ENCODE measurements at places on chromosomes 4 and X. TPM values are rescaled to one million over a fixed set of nuclear protein-coding genes. Genes with fewer than 3 reads are reported as not detected.

- DNase-seq = no peak
Measured at GRCh38 chrX:20217271-20217670, 49.4 kb downstream of the RPS6KA3 start.

DNA sequence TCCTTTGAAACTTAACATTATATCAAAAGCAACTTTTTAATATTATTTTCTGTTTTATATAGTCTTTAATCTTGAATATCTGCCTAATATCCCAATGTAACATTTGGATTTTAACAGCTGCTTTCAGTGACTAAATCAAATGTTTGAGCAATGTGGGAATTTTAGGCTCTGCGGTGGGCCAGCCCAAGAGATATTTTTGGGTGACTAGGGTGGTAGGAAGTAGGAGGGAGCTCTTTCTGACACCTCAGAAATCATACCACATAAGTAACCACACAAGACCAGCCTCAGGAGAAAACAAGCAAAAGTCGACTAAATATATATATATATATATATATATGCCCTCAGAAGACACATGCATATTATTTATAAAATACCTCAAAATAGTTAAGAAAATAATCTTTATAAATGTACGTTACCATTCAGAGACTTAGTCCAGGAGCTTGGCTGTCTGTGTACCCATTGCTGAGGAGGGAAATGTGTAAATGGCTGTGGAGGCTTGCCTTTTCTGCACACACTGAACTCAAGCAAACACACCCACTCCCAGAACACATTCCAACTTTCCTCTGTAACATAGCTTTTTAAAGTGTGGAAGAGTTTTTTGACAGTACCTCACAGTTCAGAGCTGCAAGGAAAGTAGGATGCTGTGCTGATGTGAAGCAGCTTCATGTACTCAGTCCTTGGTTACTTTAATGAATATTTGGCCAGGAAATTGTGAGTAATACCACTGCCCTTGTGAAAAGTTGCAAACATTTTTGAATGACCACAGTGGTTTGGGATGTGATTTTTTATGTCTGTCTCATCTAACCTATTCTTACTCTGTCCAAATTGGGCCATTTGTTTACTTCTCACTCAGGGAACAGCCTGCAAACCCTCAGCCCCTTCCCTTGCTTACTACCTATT, at the start of gene RTL3:
Gene RTL3, minus strand, starts transcription at position 484 of the 900 bp plus-strand sequence. CDS start 908 bp downstream, outside the sequence.
- DNase-seq = no peak

GRCh38 chr4:47120783-47121182, 89.4 kb downstream of the GABRB1 start:
- DNase-seq = no peak

- DNase-seq = no peak
Measured at GRCh38 chr4:57490520-57491255, 380.5 kb upstream of the IGFBP7 start.

GRCh38 chrX:123219916-123220315, 35.8 kb downstream of the GRIA3 start:
- no peak for DNase-seq

DNA sequence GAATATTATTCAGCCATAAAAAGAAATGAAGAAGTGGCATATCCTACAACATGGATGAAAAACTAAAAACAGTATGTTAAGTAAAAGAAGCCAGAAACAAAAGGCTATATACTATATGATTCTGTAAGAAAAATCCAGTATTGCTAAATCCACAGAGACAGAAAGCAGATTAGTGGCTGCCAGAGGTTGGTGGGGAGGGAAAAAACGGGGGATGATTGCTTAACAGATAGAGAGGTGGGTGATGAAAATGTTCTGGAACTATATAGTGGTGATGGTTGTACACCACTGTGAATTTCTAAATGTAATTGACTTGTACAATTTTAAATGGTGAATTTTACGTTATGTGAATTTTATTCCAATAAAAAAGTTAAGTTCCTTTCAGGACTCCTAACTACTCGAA, 157.6 kb upstream of the SH3RF1 start:
- no peak for DNase-seq

DNA sequence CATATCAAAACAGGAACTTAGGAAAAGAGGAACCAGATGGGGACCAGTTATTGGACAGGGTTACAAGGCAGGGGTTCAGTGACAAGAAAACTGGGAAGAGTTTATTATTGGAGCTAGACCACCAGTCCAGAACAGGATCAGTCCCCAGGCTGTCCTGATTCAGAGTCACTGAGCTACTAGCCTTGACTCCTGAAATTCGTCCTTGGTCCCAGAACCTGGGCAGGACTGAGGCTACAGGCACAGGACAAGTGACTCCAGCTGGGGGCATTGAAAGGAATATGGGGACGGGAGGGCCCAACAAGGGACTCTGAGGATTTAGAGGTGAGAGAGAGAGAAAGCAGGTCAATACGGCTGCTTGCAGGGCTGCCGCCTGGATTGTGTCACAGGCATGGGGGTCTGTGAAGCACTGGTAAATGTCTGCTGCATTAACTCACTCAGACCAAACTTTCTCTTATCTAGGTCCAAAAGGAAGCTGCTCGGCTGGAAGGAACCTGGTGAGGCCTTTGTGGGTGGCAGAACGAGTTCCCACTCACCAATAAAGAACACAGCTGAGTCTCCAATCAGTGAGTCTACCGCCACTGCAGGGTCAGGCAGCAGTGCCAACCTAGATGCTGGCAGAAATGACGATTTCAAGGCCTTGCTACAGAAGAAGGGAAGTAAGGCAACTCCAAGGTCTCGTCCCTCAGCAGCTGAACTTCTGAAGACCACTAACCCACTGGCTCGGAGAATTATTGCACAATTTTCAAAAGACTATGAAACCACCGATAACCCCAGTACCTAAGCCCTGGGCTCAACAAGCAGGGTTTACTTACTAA, 11.3 kb upstream of the RTL5 start:
- DNase-seq = no peak

GRCh38 chr4:75391489-75392166, 122.6 kb downstream of the RCHY1 start:
- no peak for DNase-seq

- DNase-seq = no peak
Measured at GRCh38 chrX:80246271-80246670, 174.0 kb upstream of the TENT5D start.

DNA sequence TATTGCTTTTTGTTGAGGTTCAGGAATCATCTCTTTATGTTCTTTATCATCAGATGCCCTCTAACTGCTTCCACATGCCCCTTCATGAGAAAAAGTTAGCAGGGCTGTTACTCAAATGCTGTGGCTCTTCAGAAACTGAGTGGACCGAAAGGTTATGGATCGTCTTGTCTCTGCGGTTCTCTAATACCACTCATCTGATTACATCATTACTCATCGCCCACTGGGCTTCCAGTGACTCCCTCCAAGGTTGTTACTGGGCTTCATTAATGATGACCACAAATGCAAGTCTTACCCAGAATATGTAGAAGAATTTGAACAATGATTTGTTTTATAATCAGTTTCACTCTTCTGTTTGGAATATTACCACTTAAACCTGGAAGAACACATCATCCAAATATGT, 67.7 kb downstream of the RWDD4 start:
- DNase-seq = no peak

DNA sequence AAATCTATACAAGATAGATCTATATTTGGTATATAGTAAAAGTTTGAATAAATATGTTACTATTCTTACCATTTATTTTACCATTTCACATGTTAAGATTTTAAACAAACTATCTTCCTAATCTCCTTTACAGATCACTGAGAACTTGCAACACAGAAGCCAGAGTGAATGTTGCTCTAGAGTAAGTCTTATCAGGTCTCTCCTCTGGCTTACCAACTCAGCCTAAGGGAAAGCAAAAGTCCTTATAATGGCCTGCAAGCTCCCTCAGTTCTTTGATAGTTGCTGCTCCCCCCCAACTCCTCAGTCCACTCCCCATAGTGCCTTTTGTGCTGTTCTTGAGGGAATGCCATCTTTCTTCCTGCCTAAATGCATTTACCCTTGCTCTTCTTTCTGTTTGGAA, 25.7 kb upstream of the SLC7A11 start:
- no peak for DNase-seq

- no peak for DNase-seq
Measured at GRCh38 chr4:128525992-128526630, 238.5 kb upstream of the PGRMC2 start.

DNA sequence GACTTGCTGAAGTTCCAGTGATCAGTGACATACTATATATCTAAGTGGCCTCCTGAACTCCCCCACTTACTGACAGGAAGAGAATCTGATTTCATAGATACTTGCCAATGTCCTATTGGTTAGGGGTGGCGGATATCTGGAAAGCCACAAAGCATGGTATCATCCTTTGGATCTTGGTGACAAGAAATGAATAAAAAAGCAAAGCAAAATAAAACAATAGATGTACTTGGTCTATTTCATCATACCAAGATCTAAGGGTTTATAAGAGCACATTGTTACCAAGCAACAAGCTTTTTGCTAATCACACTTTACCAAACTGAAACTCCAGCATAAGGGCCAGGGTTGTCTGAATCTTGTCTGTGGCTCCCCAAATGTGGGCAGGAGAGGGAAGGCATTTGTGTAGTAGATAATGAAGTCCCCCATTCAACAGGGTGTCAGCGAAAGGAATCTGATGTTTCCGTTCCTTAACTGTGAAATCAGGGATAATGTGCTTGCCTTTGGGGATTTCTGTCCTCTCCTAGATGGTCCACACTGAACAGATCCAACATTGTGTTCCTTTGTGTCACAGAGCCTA, 125.0 kb upstream of the SMIM10 start:
- no peak for DNase-seq

DNA sequence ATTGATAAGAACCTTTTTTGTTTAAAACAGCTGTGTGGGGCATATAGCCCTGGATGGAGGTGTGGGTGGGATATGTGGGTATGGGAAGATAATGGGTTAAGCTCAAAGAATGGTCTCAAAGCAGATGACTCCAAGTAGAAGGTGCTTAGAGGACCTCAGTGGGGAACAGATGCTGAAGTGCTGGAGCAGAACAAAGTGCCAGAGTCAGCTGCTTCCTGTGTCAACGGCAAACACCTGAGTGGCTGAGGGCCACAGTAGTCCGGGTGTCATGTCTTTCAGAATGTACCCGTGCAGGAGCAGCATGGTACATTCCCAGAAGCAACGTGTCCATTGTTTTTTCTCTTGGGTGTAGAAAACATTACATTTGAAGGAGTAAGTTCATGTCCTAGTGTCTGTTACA, 210.6 kb downstream of the CCNG2 start:
- DNase-seq = no peak

DNA sequence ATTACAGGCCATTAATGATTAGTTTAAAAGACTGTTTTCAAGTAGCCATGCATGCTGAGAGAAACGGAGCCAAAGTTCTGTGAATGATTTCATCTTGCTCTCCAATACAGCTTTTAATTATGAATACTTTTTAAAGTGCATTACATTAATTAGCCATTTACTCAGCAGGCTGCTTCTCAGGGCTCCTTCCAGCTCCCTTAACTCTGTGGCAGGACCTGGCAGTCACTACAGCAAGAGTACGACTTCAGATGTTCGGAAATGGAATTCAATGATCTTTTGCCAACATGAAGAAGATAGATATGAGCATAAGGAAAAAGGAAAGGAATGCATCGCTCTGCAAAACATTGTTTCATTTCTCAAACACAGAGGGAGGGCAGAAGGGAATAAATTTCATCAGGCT, 987.2 kb downstream of the PDHA2 start:
- DNase-seq = no peak

DNA sequence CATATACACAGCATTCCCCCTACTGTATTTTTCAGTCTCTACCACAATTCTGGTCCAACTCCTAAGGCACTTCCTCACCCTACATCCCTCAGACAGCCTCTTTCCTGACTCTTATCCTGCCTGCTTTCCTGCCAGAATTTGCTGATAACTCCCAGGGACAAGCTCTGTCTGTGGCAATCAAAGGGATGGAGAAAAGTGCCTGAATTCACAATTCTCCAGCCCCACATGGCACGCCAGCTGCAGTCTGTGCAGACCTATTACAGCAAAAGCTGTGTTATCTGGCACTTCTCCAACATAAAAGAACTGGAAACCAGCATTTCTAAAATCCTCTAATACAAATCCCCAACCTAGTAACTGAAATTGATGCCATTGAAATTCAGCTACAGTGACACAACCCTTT, 404.8 kb downstream of the KLHL13 start:
- DNase-seq = no peak

- no peak for DNase-seq
Measured at GRCh38 chr4:38612646-38613414, 51.2 kb upstream of the KLF3 start.

GRCh38 chr4:25103418-25103817, 56.8 kb downstream of the SEPSECS start:
- no peak for DNase-seq

- DNase-seq = no peak
Measured at GRCh38 chr4:53790286-53790685, 199.0 kb upstream of the LNX1 start.

GRCh38 chr4:5718411-5718810, 7.4 kb downstream of the EVC start:
- DNase-seq = no peak

DNA sequence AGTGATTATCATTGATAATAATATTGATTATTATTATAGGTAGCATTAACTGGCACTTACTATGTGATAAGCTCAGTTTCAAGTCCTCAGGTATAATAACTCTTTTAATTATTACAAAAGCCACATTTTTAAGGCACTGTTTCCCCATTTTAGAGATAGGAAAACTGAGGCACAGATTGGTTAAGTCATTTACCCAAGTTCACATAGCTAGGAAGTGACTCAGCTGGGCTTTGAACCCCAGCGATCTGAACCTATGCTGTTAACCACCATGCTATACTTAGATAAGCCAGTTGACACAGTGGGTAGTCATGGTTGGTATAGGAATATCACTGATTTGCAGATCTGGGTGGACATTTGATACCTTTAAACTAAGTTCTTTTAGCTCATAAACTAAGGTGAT, 110.4 kb downstream of the FRAS1 start:
- no peak for DNase-seq

GRCh38 chrX:53926030-53926429, 118.2 kb downstream of the PHF8 start:
- no peak for DNase-seq

- no peak for DNase-seq
Measured at GRCh38 chr4:79603681-79604080, 195.7 kb upstream of the GK2 start.

- DNase-seq = no peak
Measured at GRCh38 chr4:148530114-148530513, 87.9 kb upstream of the NR3C2 start.

The ATP10D gene
- 0.71 TPM for total RNA-seq

The PNMA5 gene
- not detected for total RNA-seq

The CLNK gene
- total RNA-seq = 0.79 TPM

The PDCL2 gene
- not detected for total RNA-seq

The ATP8A1 gene
- total RNA-seq = 24.3 TPM

The NLGN4X gene
- total RNA-seq = not detected

The PHOX2B gene
- not detected for total RNA-seq

The KLB gene
- total RNA-seq = not detected

The KDR gene
- not detected for total RNA-seq

The GSX2 gene
- total RNA-seq = not detected

The FGF5 gene
- not detected for total RNA-seq

The SH3TC1 gene
- total RNA-seq = 20.9 TPM

The LAMP2 gene
- total RNA-seq = 44.3 TPM

The DCAF4L1 gene
- total RNA-seq = 0.21 TPM

The CTAG1B gene
- total RNA-seq = not detected

The ATP1B4 gene
- not detected for total RNA-seq

The ARR3 gene
- total RNA-seq = not detected

Measured in activated CD4-positive, alpha-beta T cell treated with anti-CD3 and anti-CD28 coated beads, Interleukin-2, amount 10 ng/mL, durations not matched to agents 24 days and 14 days (primary cell).